Peyer's patch (tissue), 4 donors: ENCODE measurements at places on chromosomes 4 and X. TPM values are rescaled to one million over a fixed set of nuclear protein-coding genes. Genes with fewer than 3 reads are reported as not detected.

P2RY4 gene
- total RNA-seq: 19.4 TPM

LEF1 gene
- 4.4 TPM for total RNA-seq

MAML3 gene
- 6.5 TPM for total RNA-seq

PASD1 gene
- not detected for total RNA-seq

POU3F4 gene
- not detected for total RNA-seq

- no peak overlapping the region for H3K4me3 ChIP-seq
- H3K27ac ChIP-seq: no peak overlapping the region
- no peak for DNase-seq
Observed at GRCh38 chr4:113407409-113407808, 354.1 kb downstream of the CAMK2D start.

DNA sequence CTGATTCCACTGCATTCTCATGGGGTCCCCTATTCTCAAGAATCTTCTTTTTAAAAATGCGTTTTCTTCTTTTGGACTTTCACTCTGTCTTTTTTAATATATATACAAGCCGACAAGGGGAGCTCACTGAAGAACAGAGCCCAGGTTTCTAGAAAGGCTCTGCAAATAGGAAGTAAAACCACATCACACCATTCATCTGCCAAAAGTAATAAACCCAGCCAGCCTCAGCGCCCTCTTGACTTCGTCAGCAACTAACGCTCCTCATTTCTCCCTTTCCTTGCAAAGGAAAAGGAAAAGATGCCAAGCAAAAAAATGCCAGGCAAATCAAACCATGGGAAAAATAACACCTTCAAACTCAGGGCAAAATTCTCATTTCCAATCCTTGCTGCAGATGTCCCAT, 136.4 kb downstream of the HHIP start:
- no peaks in the 10 kb centered on the region for H3K4me1 ChIP-seq
- no peak for DNase-seq
- no peaks in the 10 kb centered on the region for H3K27me3 ChIP-seq
- no peaks in the 10 kb centered on the region for H3K36me3 ChIP-seq
- no peak overlapping the region for H3K4me3 ChIP-seq
- H3K27ac ChIP-seq: no peak overlapping the region

DNA sequence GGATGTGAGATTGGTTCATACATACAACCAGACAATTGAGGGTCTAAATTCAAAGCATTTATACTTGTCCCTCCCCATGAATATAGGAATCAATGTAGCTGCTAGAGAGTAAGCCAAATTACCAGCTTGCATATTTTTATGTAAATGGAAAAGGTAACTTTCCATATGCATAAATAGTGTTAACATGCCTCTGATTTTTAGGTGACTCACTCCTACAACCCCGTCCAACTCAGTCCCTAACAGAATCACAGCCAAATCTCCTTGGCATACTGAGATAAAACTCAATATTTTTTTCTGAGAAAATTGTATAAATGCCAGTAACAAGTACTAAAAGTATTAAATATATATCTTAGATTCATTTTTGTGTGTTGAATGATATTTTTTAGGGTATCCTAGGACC, 67.2 kb downstream of the INPP4B start:
- DNase-seq: no peak
- H3K4me3 ChIP-seq: no peak overlapping the region
- no peak overlapping the region for H3K27ac ChIP-seq

DNA sequence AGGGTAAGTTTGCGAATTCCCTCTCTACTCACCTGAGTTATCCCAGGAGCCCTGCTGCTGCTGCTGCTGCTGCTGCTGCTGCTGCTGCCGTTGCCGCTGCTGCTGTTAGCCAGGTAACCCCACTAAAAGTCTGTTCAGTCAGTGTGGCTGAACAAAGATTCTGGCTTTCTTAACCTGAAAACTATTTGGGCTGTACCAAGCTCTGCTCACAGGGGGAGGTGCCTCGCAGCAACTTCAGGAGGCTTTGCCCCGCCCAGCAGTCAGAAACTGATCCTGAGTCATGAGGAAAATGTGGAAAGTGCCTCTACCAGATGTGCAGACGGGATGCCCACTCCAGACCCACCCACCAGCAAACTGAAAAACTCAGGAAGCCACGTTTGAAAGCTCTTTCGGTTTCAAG, at the start of gene CAPN6:
Gene CAPN6 (minus strand): TSS at position 145 of the 400 bp plus-strand sequence. CDS start 6,547 bp downstream, outside the sequence.
- H3K27ac ChIP-seq: no peak within 1 kb of the TSS
- no peak within 1 kb of the TSS for H3K4me3 ChIP-seq
- DNase-seq: no peak
- no peaks in the 10 kb centered on the region for H3K27me3 ChIP-seq

DNA sequence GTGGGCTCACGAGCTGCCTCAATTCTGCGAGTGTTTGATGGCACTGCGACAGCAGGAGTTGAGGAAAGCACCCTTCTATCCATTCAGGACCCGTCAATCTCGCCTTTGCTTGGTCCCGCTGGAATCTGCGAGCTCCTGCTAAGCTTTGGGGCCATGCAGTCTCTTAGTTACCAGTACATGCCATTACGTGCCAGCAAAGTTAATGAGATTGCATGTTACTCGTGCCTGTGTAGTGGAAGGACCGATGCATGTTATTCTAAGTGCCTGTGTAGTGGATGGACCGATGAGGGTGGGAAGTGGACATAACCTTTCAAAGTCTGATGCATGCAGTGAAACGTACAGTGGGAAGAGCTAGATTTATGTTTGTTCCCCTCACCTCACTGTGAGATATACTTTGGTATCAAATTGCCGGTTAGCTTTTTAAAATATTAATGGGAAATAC, 569 bp downstream of the RPS3A start:
- H3K4me1 ChIP-seq: peaks cover 5% of the 10 kb centered on the region
- H3K27ac ChIP-seq: peak overlapping the region; percentile 86
- peak overlapping the region; percentile 83 for H3K4me3 ChIP-seq
- no peaks in the 10 kb centered on the region for H3K27me3 ChIP-seq

DNA sequence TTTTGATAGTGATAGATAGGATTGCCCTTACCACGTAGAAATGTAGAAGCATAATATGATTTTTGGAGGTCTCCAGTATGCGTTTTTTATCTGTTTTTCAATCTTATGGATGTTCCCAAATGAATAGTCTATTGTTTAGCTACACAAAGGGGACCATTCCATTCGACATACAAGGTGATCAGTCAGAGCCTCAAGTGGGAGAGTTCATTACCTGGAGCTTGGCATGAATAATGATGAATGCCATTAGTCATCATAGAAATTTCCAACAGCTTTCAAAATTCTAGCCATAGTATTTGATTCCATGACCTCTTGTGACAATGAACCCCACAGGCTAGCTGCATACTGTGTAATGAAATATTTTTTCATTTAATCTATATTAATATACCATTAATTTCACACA, 123.6 kb downstream of the PDHA2 start:
- no peaks in the 10 kb centered on the region for H3K36me3 ChIP-seq
- H3K4me3 ChIP-seq: no peak overlapping the region
- no peak for DNase-seq
- H3K4me1 ChIP-seq: no peaks in the 10 kb centered on the region

DNA sequence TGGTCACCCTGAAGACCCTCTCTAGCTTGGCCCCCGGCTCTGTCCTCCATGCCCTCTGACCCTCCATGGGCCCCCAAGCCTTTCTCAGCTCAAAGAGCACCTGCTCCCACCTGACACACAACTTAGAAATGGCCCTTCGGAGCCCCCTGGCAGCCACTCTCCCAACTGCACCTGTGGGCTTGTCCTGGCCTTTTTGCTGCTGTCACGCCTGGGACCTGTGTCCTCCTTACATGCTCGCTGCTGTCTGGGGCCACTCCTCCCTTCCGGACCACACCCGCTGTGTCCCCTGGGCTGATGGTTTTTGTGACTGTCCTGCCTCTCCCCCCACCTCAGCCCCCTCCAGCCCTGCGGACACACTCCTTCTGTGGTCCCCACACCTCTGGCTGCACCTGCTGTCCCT, 106.2 kb upstream of the AFAP1 start:
- no peak overlapping the region for H3K27ac ChIP-seq
- no peak overlapping the region for H3K4me3 ChIP-seq
- H3K4me1 ChIP-seq: no peaks in the 10 kb centered on the region
- no peak for DNase-seq

DNA sequence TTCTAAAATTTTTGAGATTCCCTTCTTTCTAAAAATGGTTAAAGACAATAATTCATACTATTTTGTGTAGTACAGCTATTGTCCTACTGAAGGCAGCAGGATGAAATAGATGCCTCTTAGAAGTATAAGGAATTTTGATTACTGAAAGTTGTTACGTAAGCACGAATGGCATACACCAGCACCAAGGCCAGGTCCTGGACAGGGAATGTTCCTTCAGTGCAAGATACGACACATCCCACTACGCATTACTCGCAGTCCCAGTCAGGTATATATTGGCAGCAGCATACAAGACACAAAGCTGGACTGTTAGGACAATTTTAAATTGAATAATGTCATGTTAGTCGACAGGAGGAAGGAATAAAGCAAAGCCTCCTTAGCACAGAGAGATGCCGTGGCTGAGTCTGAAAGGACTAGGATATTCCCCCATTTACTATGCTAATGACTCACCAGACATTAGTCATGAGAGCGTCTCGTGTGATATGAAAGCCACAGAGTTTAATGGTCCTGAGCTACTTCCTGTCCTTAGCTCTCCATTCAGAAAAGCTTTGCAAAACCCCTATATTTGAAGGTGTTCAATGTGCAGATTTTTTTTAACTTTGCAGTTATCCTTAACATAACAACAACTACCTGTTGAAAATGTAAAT, 504.3 kb downstream of the FAM133A start:
- DNase-seq: no peak
- no peaks in the 10 kb centered on the region for H3K27me3 ChIP-seq
- no peak overlapping the region for H3K27ac ChIP-seq
- no peaks in the 10 kb centered on the region for H3K4me1 ChIP-seq

DNA sequence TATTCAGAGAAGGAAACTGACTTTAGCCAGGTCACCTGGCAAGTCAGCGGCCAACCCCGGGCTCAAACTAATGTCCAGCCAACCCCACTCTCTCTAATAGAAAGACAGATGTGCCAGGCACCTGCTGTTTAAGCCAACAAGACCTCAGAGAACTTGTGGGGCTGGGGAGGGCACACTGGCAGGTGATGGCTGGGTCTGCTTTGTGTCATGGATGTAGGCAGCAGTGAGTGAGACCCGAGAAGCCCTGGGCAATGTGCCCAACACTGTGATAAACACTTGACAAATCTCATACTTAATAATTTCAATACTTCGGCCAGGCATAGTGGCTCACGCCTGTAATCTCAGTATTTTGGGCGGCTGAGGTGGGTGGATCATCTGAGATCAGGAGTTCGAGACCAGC, 9.0 kb upstream of the CD99L2 start:
- H3K4me3 ChIP-seq: no peak overlapping the region
- no peak overlapping the region for H3K27ac ChIP-seq
- no peak for DNase-seq
- no peaks in the 10 kb centered on the region for H3K36me3 ChIP-seq
- no peaks in the 10 kb centered on the region for H3K27me3 ChIP-seq

GRCh38 chr4:112288455-112288854, 2.8 kb upstream of the TIFA start:
- H3K36me3 ChIP-seq: no peaks in the 10 kb centered on the region
- no peak overlapping the region for H3K4me3 ChIP-seq
- H3K4me1 ChIP-seq: peaks cover 9% of the 10 kb centered on the region
- no peak overlapping the region for H3K27ac ChIP-seq
- no peak for DNase-seq
- no peaks in the 10 kb centered on the region for H3K27me3 ChIP-seq

GRCh38 chrX:45806410-45807121, 605.9 kb upstream of the DIPK2B start:
- peak; percentile 62 for DNase-seq
- peak overlapping the region; percentile 59 for H3K27ac ChIP-seq
- peak overlapping the region; percentile 16 for H3K4me3 ChIP-seq
- no peaks in the 10 kb centered on the region for H3K27me3 ChIP-seq
- no peaks in the 10 kb centered on the region for H3K4me1 ChIP-seq
- H3K36me3 ChIP-seq: no peaks in the 10 kb centered on the region

DNA sequence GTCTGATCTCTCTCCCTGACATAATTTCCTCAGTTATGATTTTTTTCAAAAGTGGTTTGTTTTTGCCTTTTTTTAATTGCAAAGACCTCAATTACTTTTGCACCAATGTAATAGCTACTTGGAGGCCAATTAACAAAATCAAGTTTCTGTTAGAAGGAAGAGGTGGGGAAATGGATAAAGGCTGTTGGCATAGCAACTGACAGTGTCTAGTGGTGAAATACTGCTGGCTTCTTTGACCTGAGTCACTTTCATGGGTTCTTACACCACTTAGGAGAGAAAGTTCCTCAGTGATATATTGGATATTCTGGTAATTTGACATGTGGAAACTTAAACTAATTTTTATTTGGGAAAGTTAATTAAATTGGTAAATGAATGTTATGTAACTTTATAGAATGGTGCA, 26.5 kb upstream of the ATP8A1 start:
- no peak for DNase-seq
- no peaks in the 10 kb centered on the region for H3K4me1 ChIP-seq
- H3K36me3 ChIP-seq: no peaks in the 10 kb centered on the region
- H3K4me3 ChIP-seq: no peak overlapping the region

- H3K27me3 ChIP-seq: no peaks in the 10 kb centered on the region
- no peaks in the 10 kb centered on the region for H3K36me3 ChIP-seq
- H3K4me1 ChIP-seq: no peaks in the 10 kb centered on the region
- DNase-seq: peak; percentile 69
- H3K27ac ChIP-seq: no peak overlapping the region
- H3K4me3 ChIP-seq: no peak overlapping the region
Observed at GRCh38 chrX:43349363-43349762, 306.7 kb upstream of the MAOA start.

DNA sequence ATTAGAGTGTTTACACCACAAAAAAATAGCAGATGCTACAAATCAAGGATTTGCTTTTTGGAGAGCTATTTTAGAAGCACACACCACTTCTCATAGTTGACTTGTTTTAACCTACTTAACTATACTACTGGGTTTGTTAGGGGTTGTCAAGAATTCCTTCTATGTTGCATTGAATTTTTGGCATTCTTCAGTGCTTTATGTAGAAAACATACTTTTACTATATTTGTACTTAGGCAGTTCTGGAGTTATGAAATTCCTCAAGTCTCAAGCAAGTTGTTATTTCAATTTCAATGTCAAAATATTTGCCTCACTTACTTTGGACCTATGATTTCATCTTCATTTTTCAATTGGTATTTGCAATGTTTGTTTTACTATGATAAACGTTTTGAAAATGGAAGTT, 449.6 kb downstream of the GLUD2 start:
- H3K27me3 ChIP-seq: no peaks in the 10 kb centered on the region
- H3K4me1 ChIP-seq: no peaks in the 10 kb centered on the region
- DNase-seq: no peak
- H3K27ac ChIP-seq: no peak overlapping the region
- H3K4me3 ChIP-seq: no peak overlapping the region

DNA sequence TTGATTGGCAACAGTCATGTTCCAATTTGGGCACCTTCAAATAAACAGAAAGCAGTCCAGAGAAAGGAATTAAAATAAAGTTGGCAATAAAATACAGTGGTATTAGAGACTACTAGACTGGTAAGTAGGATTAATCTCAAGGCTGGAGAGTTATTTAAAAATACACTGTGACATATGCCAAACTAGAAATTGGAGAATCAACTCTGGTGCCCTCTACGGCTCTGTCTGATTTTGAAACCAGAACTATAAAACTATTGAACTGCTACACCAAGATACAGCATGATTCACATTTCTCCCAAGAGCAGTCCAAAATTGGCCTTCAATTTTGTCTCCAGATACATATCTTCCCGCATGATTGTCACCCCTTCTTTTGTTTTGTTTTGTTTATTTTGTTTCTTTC, 78.7 kb upstream of the FAM47B start:
- H3K4me3 ChIP-seq: no peak overlapping the region
- H3K27ac ChIP-seq: no peak overlapping the region
- H3K27me3 ChIP-seq: no peaks in the 10 kb centered on the region

- H3K4me3 ChIP-seq: no peak overlapping the region
- DNase-seq: no peak
- H3K36me3 ChIP-seq: no peaks in the 10 kb centered on the region
- no peaks in the 10 kb centered on the region for H3K4me1 ChIP-seq
Observed at GRCh38 chr4:818106-818921, 7.6 kb downstream of the CPLX1 start.
